ENCODE measurements at places on chromosomes 2 and 18. TPM values are rescaled to one million over a fixed set of nuclear protein-coding genes. Genes with fewer than 3 reads are reported as not detected.

The KHK gene
- total RNA-seq: 1.9 TPM

The FBXO48 gene
- total RNA-seq: 0.30 TPM

DNA sequence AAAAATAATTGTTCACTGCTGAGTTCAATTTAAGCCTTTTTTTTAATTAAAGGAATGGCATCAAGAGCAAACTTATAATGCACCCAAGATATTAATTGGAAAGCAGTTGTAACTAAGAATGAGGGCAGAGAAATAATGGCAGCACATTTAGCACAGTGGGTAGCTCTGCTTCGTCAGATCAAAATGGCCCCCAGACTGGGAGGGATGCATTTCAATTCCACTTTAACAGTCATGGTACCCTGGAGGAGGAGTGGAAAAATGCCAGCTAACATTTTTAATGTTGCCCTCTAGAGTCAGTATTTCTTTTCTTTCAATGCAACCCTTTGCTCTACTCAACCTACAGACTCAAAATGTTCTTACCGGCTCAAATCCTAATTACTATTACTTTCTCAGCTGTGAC lies 504.8 kb upstream of the SETBP1 start:
- DNase-seq: no peak

The AKAIN1 gene
- not detected for total RNA-seq

- peak; percentile 68 for DNase-seq
These were observed at the start of gene ZNF514 for GRCh38 chr2:95159690-95160449. Gene ZNF514, minus strand, starts transcription at chr2:95159848. Its CDS starts 6,595 bp downstream, at chr2:95153253.
